NCI-H524 treated with DMSO at 0.1 percent for 48 hours (cell line): ENCODE measurements at places on chromosomes 5 and 9.
A peak's percentile ranks its signal among the peaks of the same experiment; 100 is the strongest.

- DNase-seq: no peak
Measured at GRCh38 chr9:135512241-135512603, 9.0 kb upstream of the LCN1 start.

GRCh38 chr5:157068785-157069184, 9.9 kb upstream of the HAVCR1 start:
- no peak for DNase-seq

DNA sequence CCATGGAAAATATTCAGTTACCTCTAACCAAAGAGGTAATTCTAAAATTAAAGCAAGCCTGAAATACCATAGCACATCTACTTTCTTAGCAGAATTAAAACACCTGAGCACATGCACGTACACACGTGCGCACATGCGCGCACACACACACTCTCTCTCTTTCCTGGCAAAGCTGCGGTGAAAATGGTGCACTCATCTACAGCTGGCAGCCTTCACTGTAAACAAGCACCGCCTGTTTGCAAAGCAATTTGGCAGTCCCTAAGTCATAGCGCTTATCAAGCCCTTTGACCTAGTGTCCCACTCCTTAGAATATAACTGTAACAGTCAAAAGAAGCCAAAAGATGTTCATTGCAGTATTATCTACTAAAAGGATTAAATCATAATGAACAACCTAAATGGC, 278.7 kb downstream of the DENND1A start:
- DNase-seq: no peak

GRCh38 chr5:102876610-102877009, 121.5 kb downstream of the PAM start:
- DNase-seq: no peak

DNA sequence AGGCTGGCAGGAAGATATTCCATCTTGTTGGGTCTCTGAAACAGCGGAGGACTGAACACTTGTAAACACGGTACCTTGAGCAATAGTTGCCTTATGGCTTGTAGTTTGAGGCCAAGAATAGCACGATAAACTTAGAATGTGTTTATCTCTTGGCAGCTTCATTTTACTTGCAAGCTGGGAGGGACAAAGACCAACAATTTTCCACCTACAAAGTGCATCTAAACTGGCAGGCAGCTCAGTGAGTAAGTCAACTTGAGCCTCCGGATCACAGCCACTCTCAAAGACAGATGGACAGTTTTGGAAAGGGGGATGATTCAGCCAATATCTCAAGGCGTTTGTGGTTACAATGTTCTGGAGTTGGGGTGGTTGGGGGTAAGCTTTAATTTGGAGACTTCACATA, 652.6 kb downstream of the CETN3 start:
- DNase-seq: no peak

GRCh38 chr5:98016771-98017170, 756.7 kb upstream of the RGMB start:
- no peak for DNase-seq

GRCh38 chr5:158641016-158641415, 458.7 kb downstream of the EBF1 start:
- DNase-seq: no peak

GRCh38 chr9:27638716-27639115, 65.4 kb upstream of the C9orf72 start:
- DNase-seq: peak; percentile 74

DNA sequence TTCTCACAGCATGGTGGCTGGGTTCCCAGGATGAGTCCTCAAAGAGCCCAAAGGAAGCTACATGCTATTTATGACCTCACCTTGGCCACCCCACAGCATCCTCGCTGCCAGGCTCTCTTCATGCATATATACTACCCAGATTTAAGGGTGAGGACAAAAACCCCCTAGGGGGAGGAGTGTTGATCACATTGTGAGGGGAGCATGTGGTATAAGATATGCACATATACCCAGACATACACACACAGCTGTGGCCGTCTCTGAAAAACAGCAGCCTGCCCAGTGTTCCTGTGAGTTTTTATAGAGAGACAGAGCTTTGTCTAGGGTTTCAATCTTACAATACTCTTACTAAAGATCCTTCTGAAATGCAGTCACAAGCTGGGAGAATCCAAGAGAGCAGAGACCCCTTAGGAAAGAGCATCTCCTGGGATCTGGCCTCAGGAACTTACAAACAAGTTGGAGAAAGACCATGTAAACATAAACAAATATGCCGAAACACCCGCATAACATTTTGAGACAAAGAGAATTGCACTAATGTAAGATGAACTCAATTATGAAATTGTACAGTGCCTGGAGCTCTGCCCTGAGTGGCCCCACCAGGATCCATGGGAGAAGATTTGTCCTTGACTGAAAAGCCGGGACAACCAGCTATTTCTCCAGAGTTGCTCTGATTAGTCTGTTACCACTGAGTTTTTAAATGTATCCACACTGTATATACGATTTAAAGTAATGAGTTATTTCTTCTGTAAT, 146.4 kb downstream of the GADD45G start:
- no peak for DNase-seq

- no peak for DNase-seq
Measured at GRCh38 chr5:96339862-96340261, 93.2 kb downstream of the PCSK1 start.

GRCh38 chr5:152883066-152883775, 478.1 kb upstream of the NMUR2 start:
- DNase-seq: no peak

DNA sequence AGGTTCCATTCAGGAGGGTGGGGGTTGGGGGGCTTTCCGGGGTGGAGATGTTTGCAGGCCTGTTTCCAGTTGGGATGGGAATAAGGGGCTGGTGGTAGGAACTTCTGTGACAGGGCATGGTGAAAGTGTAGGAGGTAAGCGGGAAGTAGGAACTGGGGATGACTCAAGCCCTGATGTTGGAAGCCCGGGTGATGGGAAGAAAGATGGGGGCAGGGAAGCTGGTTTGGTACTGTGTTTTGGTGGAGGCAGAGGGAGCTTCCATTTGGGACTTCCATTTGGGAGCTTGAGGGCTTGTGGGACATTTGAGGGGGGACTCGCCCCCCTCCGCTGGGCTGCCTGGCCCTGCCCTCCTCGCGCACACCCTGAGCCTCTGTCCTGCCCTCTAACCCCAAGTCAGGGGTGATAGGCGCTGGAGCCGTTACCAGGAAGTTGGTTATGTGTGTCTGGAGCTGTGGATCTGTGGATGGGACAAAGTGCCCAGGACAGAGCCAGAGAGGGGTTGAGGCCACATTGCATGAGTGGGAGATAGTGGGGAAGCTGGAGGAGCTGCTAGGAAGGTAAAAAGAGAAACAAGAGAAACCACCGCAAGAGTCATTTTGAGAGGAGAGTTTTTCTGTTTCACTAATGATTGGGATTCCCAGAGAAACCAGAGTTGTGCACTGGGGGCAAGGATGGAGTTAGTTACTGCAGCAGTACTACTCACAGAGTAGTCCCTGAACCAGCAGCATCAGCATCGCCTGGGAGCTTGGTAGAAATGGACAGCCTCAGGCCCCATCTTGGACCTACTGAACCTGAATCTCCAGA, 6.6 kb downstream of the RGS14 start:
- no peak for DNase-seq

GRCh38 chr9:7690014-7690413, 109.6 kb downstream of the DMAC1 start:
- DNase-seq: no peak

- DNase-seq: no peak
Measured at GRCh38 chr5:144191998-144192397, 21.3 kb downstream of the KCTD16 start.

DNA sequence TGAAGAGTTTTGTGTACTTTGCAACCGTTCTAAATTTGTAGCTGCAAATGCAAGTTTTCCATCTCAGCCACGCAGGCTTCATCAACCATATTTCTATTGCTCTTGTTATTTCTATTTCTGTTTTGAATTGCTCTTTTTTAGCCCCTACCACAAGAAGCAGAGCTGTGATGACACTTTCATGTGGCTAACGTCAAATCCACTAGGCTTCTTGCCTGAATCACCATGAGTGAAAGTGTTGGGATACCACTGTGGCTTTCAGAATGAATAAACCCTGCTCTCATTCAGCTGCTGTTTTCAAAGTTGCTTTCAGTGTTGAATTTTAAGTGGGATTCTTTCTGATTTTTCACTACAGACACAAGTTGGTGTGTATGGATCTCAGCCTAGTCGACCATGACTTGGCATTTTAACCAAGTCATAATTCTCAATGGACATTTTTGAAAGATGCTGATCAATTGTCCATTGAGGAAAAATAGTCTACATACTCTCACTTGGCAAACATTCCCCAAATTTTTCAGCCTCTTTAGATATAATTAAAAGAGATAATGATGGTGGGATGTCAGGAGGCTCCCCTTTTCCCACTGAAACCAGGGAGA, 41.0 kb upstream of the MTAP start:
- no peak for DNase-seq

- no peak for DNase-seq
Measured at GRCh38 chr5:111261610-111262009, 37.4 kb downstream of the CAMK4 start.

DNA sequence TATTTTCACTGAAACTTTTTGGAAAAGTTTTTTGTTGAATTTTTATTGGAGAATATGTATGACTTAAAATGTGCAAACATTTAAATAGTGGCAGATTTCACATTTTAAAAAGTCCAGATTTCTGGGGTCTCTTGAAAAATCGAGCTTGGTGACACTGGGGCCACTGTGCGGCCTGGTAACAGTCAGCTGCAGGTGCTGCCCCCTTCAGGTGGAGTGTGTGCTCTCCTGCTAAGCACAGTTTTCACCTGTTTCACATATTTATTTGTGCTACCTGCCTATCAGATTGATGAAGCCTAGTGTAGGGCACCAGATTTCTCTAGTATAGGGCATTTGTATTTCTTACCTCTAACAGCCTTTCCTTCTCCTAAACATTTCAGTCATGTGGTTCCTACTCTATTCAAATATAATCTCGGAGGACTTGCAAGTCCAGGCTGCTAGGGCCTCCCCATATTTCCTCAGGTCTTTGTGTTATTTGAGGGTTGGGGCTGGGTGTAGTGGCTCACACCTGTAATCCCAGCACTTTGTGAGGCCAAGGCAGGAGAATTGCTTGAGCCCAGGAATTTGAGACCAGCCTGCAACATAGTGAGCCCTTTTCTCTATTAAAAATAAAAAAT, 95.8 kb upstream of the KLF9 start:
- no peak for DNase-seq

DNA sequence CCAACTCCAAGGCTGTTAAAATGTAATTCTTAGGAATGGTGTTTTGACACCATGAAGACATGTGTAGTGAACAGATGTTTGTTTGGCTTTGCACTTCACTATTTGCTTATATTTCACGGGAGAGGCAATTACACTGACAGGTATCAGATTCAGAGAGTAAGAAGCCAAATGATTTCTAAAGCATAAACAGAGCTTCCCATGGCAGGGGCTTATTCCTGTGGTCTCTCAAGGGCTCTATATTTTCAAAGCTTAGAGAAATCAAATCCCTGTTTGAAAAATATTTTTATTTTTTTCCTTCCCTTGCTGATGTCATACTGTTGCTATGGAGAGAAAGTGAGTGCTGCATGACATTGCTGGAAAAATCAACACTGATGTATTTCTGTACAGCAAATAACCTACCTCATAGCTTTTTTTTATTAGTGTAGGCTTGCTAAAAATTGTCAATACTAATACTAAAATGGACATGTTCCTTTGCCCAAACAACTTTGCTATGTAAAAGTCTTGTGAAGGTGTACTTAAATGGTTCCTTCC, 161.4 kb downstream of the GIN1 start:
- peak; percentile 32 for DNase-seq

DNA sequence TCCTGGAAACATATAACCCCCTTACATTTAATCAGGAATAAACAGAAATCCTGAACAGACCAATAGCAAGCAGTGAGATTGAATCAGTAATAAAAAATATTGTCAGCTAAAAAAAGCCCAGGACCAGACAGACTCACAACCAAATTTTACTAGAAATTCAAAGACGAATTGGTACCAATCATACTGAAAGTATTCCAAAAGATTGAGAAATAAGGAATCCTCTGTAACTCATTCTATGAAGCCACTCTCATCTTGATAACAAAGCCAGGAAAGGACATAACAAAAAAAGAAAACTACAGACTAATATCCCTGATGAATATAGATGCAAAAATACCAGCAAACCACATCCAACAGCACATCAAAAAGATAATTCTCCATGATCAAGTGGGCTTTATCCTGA, 714.0 kb downstream of the SEMA5A start:
- DNase-seq: no peak

- no peak for DNase-seq
Measured at GRCh38 chr5:57594436-57594835, 111.8 kb upstream of the ACTBL2 start.

DNA sequence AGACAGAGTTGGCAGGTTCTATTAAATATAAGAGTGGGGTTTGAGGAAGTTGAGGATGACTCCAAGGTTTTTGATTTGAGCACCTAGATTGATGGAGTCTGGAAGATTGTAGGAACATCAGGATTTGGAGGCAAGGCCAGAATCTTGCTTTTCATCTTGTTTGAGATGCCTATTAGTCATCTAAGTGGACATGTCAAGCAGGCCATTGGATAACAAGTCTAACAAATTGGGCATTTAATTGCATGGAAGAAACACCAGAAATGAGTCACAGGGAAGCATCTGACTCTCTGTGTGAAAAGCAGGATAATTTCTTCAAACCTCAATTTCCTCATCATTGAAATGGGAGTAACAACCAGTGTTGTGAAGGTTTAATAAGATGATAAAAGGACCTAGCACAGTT, 53.3 kb upstream of the ARL15 start:
- no peak for DNase-seq

- no peak for DNase-seq
Measured at GRCh38 chr9:108441726-108442125, 414.1 kb downstream of the ACTL7B start.

- DNase-seq: no peak
Measured at GRCh38 chr5:53041071-53041692, 52.0 kb downstream of the ITGA2 start.

- peak; percentile 96 for DNase-seq
Measured at GRCh38 chr9:135281791-135282737, 194.6 kb downstream of the OLFM1 start.

DNA sequence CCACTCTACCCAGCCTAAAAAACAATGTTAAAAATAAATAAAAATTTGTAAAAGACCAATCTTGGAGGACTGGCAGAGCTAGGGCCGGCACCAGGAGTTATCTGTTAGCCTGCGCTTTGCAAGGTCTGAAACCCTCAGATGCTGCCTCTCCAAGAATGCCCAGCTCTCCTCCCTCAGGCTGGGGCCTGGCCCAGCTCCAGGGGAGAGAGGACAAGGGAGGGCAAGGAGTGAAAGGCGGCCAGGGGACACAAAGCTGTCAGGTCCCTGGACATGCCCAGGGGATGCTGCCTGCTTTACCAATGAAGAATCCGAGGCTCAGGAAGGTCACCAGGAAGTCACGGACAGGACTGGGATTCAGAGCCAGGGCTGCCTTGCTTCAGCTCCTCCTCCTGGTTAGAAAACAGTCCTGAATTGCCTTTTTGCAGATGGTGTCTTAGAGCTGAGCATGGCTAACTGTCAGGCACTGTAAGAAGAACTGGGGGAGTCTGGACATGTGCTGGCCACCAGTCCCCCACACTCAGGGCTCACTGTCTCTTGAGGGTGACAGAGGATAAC, 5.5 kb upstream of the N4BP3 start:
- DNase-seq: no peak
